Jurkat, Clone E6-1 (cell line): ENCODE measurements at places on chromosomes 7 and 10.

GRCh38 chr10:113038183-113038582, 88.1 kb downstream of the TCF7L2 start:
- no peak for DNase-seq

GRCh38 chr10:54139819-54140428, 661.1 kb downstream of the PCDH15 start:
- DNase-seq = peak; percentile 4

DNA sequence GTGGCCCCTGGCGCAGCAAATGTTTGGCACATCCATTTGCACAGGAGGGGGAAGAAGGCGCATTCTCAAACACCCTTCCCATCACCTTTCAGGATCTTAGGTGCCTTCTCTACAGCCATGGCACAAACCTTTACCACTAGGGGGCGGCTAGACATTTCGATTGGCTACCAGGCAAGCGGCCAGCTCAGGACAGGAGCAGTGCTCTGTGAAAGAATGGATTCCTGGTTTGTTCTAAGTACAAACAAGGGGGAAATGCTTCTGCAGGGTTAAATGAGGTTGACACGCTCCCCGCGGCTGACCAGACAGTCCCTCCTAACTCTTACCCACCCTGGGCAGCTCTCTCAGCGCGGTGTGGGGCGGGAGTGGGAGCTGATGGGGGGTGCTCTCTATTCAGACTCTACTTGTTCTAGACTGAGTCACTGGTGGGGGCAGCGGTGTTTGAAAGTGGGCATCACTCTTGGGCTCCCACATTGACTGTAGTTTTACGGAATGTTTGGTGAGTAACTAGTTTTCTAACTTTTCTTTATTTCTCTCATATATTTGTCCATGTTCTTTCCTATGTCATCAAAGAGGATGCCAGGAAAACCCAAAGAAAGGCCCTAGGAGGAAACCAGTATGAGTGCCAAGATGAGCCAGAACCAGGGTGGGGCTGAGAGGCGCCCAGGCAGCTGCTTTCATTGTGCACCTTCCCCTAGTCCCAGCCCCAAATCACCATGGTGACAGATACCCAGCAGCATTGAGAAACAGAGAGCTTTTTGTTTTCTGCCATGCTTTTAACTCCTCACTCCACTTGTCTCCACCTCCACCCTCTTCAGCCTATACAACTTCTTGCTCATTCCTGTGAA, 61.4 kb upstream of the GPR158 start:
- DNase-seq = peak; percentile 45

DNA sequence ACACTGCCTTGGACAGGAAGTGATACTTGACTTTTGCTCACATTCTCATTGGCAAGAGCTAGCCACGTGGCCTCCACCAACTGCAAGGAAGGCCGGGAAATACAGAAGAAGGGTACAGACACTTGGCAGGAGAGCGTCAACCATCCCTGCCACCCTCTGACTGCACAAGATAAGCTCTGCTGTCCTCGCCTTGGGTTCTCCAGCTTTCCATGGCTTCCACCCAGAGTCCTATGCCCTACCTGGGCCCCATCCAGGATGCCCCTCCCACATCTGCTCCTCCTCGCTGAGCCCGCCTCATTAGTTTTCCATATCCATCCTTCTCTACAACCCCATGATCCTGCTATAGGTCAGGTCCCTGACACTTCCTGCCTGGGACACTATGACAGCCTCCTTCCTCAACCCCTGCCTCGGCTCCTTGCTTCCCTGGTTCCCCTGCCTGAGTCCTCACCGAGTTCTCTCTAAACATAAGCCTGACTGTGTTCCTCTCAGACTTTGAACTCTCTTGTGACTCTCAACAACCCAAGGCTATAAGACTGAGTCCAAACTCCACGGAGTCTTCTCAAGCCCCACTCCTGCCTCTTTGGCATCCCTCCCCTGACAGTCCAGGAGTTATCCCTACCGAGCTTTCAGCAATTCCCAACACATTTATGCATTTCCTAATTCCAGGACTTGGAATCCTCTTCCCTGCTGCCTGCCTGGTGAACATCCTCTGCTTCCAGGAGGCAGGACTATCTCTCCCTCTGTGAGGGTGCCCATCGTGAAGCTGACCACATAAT, 23.2 kb upstream of the GDF10 start:
- no peak for DNase-seq

GRCh38 chr7:7519056-7519455, 16.6 kb downstream of the COL28A1 start:
- no peak for DNase-seq

- DNase-seq = no peak
Measured at GRCh38 chr7:50713123-50713965, 69.4 kb downstream of the GRB10 start.

GRCh38 chr10:51074238-51075028, at the start of gene PRKG1:
Gene PRKG1 (plus strand): TSS chr10:51074487.
- DNase-seq = no peak

DNA sequence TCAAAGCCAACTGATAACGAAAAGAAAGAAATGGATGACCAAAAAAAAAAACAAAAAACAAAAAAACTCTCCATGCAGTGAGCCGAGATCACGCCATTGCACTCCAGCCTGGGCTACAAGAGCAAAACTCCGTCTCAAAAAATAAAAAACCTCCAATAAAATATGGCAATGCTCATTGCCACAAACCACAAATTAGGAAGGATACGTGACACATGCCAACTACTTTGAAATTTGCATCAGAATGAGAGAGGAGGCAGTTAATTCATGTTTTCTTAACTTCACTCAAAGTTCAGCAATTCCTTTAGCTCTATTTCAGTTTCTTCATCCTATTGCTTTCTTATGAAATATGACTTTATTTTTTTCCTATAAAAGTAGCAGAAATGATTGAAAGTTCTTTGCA, 398.1 kb upstream of the C7orf33 start:
- no peak for DNase-seq

GRCh38 chr7:40843338-40843985, 708.7 kb downstream of the SUGCT start:
- DNase-seq = no peak

- DNase-seq = no peak
Measured at GRCh38 chr10:46541735-46542566, 14.5 kb downstream of the GPRIN2 start.

GRCh38 chr7:37248396-37248861, 200.2 kb downstream of the ELMO1 start:
- DNase-seq = no peak

DNA sequence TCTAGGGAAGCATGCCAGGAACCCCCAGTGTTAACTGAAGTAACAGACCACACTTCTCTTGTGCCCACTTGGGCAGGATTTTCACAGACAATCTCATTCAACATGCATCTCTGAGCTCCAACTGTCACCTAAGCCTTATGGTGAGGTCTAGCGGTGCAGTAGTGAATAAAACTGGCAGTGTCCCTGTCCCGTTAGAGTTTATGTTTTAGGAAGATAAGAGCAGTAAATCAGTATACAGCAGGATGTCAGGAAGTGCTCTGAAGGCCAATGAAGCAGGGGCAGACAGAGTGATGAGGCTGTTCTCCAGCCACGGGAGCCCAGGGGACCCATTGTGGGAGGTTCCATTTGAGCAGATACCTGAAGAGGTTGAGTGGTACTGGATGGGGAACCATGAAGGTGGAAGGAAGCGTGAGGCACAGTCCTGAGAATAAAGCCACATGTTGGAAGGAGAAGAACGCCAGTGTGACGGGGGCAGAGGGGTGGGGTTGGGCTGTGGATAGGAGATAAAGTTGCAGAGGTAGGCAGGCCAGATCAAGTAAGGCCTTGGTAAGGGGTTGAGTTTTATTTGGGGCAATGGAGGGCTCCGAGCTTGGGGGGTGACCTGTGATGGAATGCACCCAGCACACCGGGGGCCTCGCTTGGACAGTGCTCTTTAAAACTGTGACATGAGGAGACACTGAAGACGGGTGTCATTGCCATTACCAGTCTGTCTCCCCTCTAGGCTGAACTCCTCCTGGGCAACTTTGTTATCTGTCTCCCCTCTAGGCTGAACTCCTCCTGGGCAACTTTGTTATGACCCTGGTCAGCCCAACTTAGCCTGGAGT, 6.6 kb downstream of the GDF10 start:
- DNase-seq = peak; percentile 80

DNA sequence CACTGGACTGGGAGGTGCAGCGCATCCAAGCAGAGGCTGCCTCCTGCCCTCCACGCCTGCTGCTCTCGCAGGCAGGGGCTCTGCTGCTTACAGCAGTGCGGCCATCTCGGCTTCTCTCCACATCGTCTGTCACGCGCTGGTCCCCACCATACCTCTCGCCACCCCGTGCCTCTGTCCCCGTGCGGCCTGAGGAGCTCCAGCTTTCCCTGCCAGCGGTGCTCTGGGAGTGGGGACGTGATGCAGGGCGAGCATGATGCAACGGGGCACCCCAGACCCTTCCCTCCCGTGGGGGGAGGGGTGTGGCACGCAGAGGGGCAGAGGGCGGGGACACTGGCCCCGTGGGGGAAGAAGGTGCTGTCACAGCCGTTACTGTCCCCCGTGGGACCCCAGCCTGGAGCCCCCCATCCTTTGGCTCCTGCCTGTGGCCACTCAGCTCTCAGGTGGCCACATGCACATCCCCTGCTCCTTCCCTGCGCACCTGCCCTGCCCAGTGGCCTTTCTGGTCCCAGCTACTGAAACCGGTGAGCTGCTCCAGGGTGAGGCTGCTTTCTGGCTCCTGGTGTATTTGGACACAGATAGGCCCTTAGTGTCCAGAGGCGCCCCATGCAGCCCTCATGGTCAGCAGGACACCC, 9.0 kb downstream of the GET4 start:
- no peak for DNase-seq
